ENCODE measurements at places on chromosomes 16 and 17. TPM values are rescaled to one million over a fixed set of nuclear protein-coding genes. Genes with fewer than 3 reads are reported as not detected.

CACNG3 gene
- not detected for total RNA-seq

GFAP gene
- total RNA-seq, result 0.65 TPM

TMEM92 gene
- not detected for total RNA-seq

C17orf67 gene
- 1.3 TPM for total RNA-seq

BICDL2 gene
- total RNA-seq, result not detected
